Fibroblast of the aortic adventitia (primary cell): ENCODE measurements at places on chromosomes 16 and 17. TPM values are rescaled to one million over a fixed set of nuclear protein-coding genes. Genes with fewer than 3 reads are reported as not detected.

HELZ gene
- 46.5 and 97.0 TPM in 2 replicates for total RNA-seq

VAC14 gene
- 29.7 and 30.8 TPM in 2 replicates for total RNA-seq

- no peak for DNase-seq
Observed at GRCh38 chr17:16925461-16926060, 46.4 kb downstream of the TNFRSF13B start.

DNA sequence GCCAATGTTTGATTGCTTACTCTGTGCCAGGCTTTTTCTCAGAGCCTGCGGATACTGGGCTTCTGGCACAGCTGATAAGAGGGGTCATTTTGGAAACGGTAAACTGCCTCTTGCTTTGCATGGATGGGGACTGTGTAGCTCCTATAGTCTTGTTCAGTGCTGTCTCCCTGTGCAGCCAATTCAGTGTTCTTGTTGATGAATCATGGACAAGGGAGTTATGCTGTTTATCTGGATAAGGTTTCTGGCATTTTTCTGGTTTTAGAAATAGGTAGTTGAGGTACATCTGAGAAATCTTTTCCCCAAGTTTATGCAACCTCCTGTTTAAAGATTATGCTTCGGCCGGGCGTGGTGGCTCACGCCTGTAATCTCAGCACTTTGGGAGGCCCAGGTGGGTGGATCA lies 16.7 kb upstream of the TANGO6 start:
- no peak for DNase-seq

DNA sequence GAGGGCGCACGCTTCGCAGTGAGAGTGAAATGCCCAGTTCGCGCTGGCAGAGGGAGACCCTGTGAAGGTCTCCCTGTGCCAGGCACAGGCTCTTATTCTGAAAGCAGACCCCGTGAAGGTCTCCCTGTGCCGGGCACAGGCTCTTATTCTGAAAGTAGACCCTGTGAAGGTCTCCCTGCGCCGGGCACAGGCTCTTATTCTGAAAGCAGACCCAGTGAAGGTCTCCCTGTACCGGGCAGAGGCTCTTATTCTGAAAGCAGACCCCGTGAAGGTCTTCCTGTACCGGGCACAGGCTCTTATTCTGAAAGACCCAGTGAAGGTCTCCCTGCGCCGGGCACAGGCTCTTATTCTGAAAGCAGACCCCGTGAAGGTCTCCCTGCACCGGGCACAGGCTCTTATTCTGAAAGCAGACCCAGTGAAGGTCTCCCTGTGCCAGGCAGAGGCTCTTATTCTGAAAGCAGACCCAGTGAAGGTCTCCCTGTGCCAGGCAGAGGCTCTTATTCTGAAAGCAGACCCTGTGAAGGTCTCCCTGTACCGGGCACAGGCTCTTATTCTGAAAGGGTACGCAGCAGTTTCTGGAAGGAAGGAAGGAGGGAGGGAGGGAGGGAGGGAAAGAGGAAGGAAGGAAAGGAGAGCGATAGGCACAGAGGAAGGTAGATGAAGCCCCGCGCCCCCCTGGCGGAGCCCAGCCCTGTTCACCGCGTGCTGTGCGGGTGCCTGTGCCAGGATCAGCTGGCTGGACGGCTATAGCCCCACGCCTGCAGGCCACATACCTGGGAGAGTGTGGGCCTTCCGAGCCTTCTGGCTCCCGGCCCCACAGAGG lies 55.3 kb downstream of the WDR45B start:
- DNase-seq = peak; percentile 84

- DNase-seq = peak; percentile 83
Observed at GRCh38 chr17:35243561-35244340, 879 bp downstream of the SLFN5 start.

- DNase-seq = no peak
Observed at GRCh38 chr16:31088459-31089183, at the start of gene PRSS53. PRSS53 (minus strand) TSS chr16:31088943; CDS start chr16:31088809, 134 bp downstream.

SLC47A1 gene
- total RNA-seq = 0.27 and 0.65 TPM in 2 replicates

DNA sequence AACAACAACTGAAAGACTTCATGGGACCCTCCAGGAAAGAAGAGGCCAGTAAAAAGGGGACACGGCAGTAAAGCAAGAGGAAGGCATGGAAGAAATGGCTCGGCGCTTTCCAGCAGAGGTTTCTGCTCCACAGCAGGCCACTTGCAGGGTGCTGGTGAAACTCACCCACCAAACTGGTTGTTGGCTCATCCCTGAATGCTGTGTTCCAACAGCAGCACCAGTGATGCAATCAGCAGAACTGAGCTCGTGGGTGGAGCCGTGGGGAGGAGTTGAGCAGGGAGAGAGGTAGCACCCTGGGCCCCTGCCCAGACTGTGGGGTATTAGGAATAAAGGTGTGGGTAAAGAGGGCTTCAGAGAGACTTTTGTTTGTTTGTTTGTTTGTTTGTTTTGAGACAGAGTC lies 62.8 kb upstream of the ADCY9 start:
- peak; percentile 60 for DNase-seq

- DNase-seq = no peak
Observed at GRCh38 chr16:89999831-90000574, 19.3 kb downstream of the DBNDD1 start.

DNAH9 gene
- not detected in 2 replicates for total RNA-seq

GRCh38 chr16:58615280-58615679 lies 14.3 kb downstream of the CNOT1 start:
- peak; percentile 13 for DNase-seq

GRCh38 chr16:30187971-30188561 lies 4.7 kb downstream of the CORO1A start:
- no peak for DNase-seq

GRCh38 chr16:80831039-80831438 lies 26.6 kb upstream of the CDYL2 start:
- DNase-seq = no peak
